ENCODE measurements at places on chromosomes 7 and 10. TPM values are rescaled to one million over a fixed set of nuclear protein-coding genes. Genes with fewer than 3 reads are reported as not detected.

GRCh38 chr7:18831943-18832342, 285.5 kb downstream of the TWIST1 start:
- no peak overlapping the region for H3K27ac ChIP-seq
- H3K4me1 ChIP-seq, result peaks cover 12% of the 10 kb centered on the region
- no peaks in the 10 kb centered on the region for H3K27me3 ChIP-seq
- no peaks in the 10 kb centered on the region for H3K36me3 ChIP-seq

DNA sequence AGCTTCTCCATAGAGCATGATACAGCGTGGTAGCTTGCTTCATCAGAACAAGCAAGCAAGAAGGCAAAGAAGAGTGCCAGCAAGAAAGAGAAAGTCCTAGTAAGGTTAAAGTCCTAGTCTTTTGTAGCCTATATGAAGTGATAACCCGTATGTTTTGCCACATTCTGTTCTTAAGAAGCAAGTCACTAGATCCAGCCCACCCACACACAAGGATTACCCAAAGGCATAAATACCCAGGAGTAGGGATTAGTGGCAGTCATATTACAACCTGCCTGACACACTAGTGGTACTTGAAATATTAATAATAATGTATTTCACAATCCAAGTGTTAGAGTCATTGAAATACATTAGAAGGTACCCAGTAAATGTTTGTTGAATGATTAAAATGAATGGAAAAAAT, 285.5 kb downstream of the HPSE2 start:
- H3K36me3 ChIP-seq, result no peaks in the 10 kb centered on the region
- H3K4me1 ChIP-seq, result no peaks in the 10 kb centered on the region
- DNase-seq, result peak; percentile 0
- H3K27me3 ChIP-seq, result no peaks in the 10 kb centered on the region

GRCh38 chr7:135109562-135109961, 38.3 kb upstream of the TMEM140 start:
- H3K27ac ChIP-seq, result no peak overlapping the region
- H3K27me3 ChIP-seq, result peaks cover 10% of the 10 kb centered on the region
- no peaks in the 10 kb centered on the region for H3K4me1 ChIP-seq
- DNase-seq, result no peak
- H3K36me3 ChIP-seq, result no peaks in the 10 kb centered on the region
- H3K4me3 ChIP-seq, result no peak overlapping the region

DNA sequence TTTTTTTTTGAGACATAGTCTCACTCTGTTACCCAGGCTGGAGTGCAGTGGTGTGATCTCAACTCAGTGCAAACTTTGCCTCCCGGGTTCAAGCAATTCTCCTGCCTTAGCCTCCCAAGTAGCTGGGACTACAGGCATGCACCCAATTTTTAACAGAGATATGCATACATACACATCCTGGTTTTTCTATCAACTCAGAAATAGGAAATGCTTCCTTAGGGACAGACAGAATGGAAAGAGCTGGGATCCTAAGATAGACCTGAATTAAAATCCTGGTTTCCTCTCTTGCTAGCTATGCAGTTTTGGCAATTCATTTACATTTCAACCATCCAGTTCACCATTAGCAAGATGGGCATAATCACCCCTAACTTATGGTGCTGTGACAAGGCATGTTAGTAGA, 347.5 kb downstream of the GPAM start:
- H3K4me3 ChIP-seq, result no peak overlapping the region
- no peaks in the 10 kb centered on the region for H3K27me3 ChIP-seq
- no peak overlapping the region for H3K27ac ChIP-seq
- no peaks in the 10 kb centered on the region for H3K36me3 ChIP-seq
- no peak for DNase-seq

DNA sequence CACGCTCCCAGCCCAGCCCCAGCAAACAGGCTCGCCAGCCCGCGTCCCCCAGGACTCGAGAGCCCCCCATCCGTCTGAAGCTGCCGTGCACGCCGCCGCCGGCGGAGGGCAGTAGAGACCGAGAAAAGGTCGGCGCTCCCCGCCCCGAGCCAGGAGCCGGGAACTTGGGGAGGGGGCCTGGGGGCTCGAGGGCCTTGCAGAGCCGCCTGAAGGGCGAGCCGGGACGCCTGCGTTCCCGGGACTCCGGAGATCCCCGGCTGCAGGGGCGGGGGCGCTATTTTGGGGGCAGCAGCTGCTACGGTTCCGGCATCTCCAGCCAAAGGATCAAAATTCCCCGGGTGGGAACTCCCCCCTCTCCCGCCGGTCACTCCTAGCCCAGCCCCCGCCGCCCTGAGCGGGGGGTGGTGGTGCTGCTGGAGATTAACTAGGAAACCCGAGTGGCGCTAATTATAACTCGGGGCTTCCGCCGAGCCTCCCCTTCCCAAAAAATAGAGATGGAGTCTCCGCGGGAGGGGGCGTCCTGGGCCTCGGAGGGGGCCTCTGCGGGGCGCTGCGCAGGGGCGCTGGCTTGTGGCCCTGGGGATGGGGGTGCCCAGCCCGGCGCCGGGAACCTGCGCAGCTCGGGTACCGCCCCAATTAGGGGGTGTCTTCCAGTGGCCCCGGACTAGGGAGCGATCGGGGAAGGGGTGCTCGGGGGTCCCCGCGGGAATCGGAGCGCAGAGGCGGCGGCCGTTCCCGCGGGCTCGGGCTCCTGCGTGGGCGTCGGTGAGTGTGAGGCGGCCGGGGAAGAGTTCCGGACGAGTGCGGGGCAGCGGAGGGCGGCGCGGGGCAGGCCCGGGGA, 608 bp downstream of the ACHE start:
- H3K36me3 ChIP-seq, result no peaks in the 10 kb centered on the region
- no peak overlapping the region for H3K4me3 ChIP-seq
- DNase-seq, result peak; percentile 95
- peaks cover 33% of the 10 kb centered on the region for H3K27me3 ChIP-seq
- H3K27ac ChIP-seq, result no peak overlapping the region

DNA sequence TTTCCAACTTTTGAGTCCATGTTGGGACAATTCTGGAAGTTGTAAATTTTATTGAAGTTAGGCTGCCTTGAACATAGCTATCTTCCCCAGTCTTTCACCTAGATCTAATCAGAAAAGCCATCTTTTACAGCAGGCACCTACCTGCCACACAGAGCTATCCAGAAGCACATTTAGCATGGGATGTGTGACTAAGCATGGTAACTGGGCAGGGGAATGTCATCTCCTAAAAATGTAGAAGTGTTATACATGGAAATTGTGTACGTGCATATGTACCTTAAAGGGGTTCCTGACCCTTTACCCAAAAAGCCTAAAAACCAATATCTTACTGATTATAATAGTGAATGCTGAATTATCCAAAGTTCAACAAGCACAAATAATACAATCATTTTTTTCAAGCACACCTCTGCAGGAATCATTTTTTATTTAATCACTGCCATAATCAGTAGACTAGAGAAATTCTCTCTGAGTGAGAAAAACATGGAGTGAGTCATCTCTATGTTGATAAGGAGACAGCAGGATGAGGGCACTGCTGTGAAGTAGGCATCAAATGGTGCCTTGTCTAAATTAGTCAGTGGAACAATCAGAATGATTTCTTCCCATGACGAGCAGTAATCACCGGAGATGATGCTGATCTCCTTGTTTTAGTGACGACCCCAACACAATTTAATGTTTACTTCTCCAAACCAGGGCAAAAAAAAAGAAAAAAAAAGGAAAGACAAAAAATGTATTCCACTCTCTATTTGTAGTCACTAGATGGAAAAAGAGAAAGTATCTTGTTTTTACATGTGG, 75.9 kb downstream of the SORBS1 start:
- no peak overlapping the region for H3K4me3 ChIP-seq
- no peaks in the 10 kb centered on the region for H3K27me3 ChIP-seq
- DNase-seq, result no peak
- H3K27ac ChIP-seq, result no peak overlapping the region

DNA sequence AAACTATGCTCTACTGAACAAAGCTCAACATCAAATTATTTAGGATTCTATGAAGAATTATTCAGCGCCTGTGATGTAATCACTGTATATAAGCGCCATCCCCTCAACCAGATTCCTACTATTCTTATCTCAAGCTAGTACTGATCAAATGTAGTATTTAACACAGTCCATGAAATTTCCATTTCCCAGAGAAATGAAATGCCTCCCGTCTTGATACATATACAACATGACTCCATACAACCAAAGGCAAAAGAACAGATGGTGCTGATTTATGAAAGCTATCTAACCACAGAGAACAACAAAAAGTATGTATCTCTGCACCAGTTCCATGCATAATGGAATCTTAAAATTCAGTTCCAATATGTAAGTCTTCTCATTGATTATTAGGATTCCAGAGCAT, 406.1 kb downstream of the PARD3 start:
- H3K27ac ChIP-seq, result no peak overlapping the region
- H3K36me3 ChIP-seq, result no peaks in the 10 kb centered on the region
- no peak for DNase-seq
- no peaks in the 10 kb centered on the region for H3K27me3 ChIP-seq

DNA sequence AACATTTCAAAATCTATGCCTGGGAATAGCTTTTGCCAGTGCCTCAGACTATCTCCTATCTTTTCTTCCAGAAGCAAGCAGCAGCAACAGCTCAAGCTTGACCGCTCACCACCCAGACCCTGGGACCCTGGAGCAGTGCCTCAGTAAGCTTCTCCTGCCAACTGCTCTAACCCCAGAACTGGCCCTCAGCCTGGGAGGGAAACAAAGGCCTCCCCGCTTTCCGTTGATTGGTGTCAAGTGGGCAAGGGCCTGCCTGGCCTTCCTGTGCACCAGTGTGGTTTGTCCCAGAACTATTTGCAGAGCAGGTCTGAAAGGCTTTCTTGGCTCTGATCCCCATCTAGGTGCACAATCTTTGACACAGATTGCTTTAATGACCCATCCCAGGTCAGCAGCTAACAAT, 3.3 kb upstream of the ATP6V0A4 start:
- no peaks in the 10 kb centered on the region for H3K36me3 ChIP-seq
- no peak for DNase-seq
- H3K27ac ChIP-seq, result no peak overlapping the region
- H3K27me3 ChIP-seq, result no peaks in the 10 kb centered on the region
- no peaks in the 10 kb centered on the region for H3K4me1 ChIP-seq

DNA sequence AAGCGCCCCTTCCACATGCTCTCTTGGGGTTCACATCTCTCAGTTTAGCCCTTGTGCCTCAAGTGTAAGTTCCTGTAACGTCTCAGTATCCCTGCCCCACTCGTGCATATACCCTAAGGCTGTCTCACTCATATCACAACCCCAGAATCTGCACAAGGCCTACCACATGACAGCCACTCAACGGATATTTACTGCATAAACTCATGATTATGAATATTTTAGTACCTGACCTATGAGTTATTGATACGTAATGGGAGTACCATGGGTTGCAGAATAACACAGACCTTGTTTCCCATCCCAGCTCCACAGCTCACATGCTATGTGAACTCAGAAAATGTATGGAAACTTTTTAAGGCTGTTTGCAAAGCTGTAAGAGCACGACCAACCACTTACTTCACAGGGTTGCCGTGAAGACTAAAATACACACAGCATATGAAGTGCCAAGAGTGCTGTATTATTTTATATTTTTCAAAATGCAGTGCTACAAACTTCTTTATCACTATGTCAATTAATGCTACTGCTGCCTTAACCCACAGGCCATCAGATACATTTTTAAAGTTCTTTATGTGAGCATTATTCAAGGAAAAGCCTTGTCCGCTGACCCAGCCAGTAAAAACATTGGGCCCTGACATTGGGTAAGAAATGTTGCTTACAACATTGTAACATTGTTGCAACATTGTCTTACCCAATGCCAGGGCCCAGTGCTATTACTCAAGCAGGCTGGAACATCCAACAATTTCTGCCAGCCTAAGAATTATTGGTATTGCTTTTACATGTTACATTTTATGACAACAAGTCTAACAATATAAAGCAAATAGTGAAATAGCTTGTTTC, 97.2 kb downstream of the JAZF1 start:
- no peaks in the 10 kb centered on the region for H3K27me3 ChIP-seq
- no peaks in the 10 kb centered on the region for H3K36me3 ChIP-seq
- peak; percentile 48 for DNase-seq
- peaks cover 36% of the 10 kb centered on the region for H3K4me1 ChIP-seq
- no peak overlapping the region for H3K4me3 ChIP-seq

HSPA12A gene
- total RNA-seq, result 10.0 TPM

FBXL13 gene
- total RNA-seq, result 2.2 TPM

Data from osteoblast (primary cell).